Left renal cortex interstitium (tissue), 4 donors: ENCODE measurements at places on chromosomes 13 and 19. TPM values are rescaled to one million over a fixed set of nuclear protein-coding genes. Genes with fewer than 3 reads are reported as not detected.

GRCh38 chr13:99809496-99809895, 162.1 kb downstream of the ZIC5 start:
- no peak for DNase-seq

GRCh38 chr13:95381212-95381527, 79.9 kb upstream of the ABCC4 start:
- no peak for DNase-seq

FXYD1 gene
- polyA plus RNA-seq = 26.7 TPM

SUPT20H gene
- polyA plus RNA-seq = 74.1 TPM

NCR1 gene
- 0.14 TPM for polyA plus RNA-seq

F2RL3 gene
- 1.2 TPM for polyA plus RNA-seq

LAIR2 gene
- not detected for polyA plus RNA-seq
